ENCODE measurements at places on chromosomes 1 and 21. TPM values are rescaled to one million over a fixed set of nuclear protein-coding genes. Genes with fewer than 3 reads are reported as not detected.

- no peak for DNase-seq
These were observed 8.6 kb upstream of the ACTN2 start for GRCh38 chr1:236677641-236678235.

OR2AK2 gene
- total RNA-seq: not detected

GRCh38 chr21:25424634-25425033 is 182.6 kb downstream of the MRPL39 start:
- no peak for DNase-seq

- DNase-seq: no peak
These were observed 75.1 kb upstream of the NEGR1 start for GRCh38 chr1:72357411-72357810.

KRTAP7-1 gene
- total RNA-seq: not detected

- no peak for DNase-seq
These were observed at the start of gene NUP210L for GRCh38 chr1:154154534-154155191. NUP210L (minus strand) TSS chr1:154155073.

KDF1 gene
- total RNA-seq: 7.4 TPM

GRCh38 chr1:43786201-43786958 is 79.0 kb downstream of the ST3GAL3 start:
- no peak for DNase-seq

GJC2 gene
- 4.4 TPM for total RNA-seq

DNA sequence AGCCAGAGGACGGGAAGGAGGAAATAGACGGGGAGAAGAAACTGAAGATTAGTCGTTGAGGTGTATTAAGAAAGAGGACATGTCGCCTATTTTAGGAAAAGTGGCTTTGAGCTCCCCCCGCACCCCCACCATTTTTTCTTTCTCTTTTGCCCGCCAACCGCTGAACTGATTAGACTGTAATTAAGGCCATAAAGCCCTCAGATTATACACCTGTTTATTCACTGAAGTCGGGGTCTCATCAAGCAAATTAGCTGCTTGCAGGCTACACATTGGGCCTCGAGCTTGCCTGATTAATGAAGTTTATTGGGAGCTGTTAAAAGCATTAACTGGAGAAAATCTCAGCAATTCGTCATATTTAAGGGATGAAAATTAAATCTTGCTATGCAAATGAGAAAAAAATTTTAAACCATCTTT is 119.4 kb upstream of the RRP15 start:
- DNase-seq: no peak

RGS7 gene
- not detected for total RNA-seq

CIART gene
- total RNA-seq: 6.6 TPM

- no peak for DNase-seq
These were observed 22.4 kb downstream of the NOS1AP start for GRCh38 chr1:162091681-162092524.

DNA sequence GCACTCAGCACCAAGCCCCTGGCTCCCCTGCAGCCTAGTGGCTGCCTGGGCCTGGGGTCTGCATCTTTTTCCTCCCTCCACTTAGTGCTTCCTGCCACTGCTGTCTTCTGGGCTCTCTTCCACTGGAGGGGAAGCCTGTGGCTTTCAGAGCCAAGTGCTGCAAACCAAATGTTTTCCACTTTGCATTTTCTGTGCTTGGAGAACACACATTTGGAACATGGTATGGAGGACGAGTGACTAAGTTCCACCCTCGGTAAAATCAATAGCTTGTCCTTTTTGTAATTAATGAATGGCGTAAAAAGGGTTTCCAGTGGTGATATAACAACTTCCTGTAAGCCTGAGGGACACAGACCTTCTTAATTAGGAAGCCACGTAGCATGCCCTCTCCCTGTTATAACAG is 10.1 kb upstream of the GPR153 start:
- no peak for DNase-seq

RNASEL gene
- 5.4 TPM for total RNA-seq

DNA sequence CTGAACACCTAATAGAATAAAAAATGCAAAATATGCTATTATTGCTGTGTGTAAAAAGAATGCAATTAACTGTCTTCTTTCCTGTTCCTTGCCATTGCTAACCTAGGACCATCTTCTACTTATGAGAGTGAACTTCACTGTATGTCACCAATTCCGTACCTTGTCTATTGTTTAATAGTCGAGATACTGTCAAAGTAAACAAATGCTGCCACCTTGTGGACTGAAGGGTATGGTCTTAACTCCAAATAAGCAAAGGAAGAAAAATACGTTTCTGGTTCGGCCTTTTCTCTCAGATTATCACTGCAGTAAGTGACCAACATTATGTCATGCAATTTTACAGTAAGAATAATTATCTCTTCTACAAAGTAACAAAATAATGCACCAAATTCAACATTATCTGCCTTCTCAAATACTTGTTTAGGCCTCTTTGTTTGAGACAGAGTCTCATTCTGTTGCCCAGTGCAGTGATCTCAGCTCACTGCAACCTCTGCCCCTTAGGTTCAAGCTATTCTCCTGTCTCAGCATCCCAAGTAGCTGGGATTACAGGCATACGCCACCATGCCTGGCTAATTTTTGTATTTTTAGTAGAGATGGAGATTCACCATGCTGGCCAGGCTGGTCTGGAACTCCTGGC is 133.4 kb downstream of the COP1 start:
- DNase-seq: no peak

AVPR1B gene
- not detected for total RNA-seq

UQCRH gene
- 175 TPM for total RNA-seq

GRCh38 chr1:99264201-99265021 is at the start of gene PLPPR4:
PLPPR4 (plus strand) TSS chr1:99264492; CDS start chr1:99264594, 102 bp downstream.
- DNase-seq: no peak

GRCh38 chr1:175338387-175339135 is 146.0 kb upstream of the KIAA0040 start:
- DNase-seq: no peak

GRCh38 chr1:192367436-192367835 is 50.6 kb downstream of the RGS21 start:
- no peak for DNase-seq

FMO5 gene
- total RNA-seq: 3.4 TPM

DNA sequence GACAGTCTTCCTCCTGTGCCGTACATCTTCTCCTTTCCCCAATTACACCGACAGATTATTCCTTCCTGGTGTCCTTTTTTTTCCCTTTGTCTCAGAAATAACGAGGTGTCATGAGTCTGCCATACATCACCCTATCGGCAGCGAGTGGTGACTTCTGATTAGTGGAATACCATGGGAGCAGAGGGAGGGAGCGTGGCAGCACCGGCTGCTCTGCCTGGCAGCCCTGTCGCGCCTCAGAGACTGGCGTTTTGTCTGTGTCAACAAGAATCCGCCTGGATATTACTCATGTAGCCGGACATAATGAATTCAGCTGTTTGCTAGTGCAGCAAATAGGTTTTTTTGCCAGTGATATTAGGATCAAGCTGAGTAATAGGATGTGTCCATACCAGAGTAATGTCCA is 51.8 kb downstream of the UTP25 start:
- no peak for DNase-seq

Measured in vagina (tissue), 2 donors.